ENCODE measurements at places on chromosomes 6 and 20.

GRCh38 chr6:10201606-10202510, 213.0 kb downstream of the TFAP2A start:
- no peak for DNase-seq

- DNase-seq: no peak
These were observed 59.5 kb upstream of the ARMH2 start for GRCh38 chr6:24858177-24858653.

GRCh38 chr20:14632906-14633305, 295.5 kb upstream of the FLRT3 start:
- DNase-seq: no peak

DNA sequence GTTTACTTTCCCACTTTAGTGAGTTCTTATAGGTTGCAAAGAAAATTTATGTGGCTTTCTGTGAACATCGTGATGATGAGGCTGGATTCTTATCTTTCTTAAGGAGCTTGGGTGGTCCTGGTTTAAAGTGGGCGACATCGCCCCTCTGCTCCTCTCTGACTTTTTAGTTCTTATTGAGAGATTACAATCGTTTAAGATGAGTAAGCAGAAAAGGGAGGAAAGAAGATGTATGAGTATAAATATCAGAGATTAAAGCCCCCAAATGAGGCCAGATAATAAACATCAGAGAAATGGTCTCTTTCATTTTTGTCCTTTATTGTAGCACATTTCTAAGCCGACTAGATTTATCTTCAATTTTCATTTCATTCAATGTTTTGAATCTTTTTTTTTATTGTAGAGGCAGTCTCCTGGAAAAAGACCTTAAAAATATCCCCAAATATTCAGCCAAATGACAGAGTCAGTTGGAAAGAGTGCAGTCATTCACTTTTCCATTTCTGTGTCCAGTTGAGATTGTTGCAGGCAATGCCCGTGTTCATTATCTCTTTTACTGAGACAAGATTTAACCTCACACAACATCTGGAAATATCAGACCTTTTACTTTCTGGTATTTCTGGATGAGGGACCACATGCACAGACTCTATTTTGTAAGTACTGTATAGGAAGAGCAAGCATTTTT, 62.0 kb upstream of the PDE7B start:
- DNase-seq: no peak

GRCh38 chr6:108652375-108652774, 91.7 kb downstream of the FOXO3 start:
- no peak for DNase-seq

- no peak for DNase-seq
These were observed 103.2 kb downstream of the FBXO5 start for GRCh38 chr6:152879681-152880080.

DNA sequence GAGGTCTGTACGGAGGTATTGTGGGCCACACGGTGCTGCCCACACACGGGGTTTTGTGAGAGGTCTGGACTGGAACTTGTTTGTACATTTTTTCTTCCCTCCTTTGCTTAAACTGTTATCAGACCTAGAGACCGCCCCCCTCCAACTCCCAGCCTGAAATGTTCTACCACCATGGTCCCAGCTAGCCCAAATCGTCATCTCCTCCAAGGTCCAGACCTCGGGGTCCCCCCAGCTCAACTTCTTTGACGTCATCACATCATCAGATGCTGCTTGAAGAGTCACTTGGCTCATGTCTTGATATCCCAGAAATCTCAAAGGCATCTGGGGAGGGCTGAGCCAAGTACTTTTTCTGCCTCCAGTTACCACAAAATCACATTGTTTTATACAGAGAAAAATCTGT, 2.8 kb upstream of the CCDC170 start:
- no peak for DNase-seq

DNA sequence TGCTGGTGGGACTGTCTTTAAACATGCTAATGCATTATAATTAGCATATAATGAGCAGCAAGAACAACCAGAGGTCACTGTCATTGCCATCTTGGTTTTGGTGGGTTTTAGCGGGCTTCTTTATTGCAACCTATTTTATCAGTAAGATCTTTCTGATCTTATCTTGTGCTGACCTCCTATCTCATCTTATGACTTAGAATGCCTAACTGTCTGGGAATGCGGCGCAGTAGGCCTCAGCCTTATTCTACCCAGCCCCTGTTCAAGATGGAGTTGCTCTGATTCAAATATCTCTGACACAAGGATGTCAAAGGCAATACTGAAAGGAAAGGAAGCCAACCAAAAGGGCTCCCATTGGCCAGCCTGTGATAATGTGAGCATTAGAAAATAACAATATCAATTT, 29.8 kb upstream of the SEC63 start:
- no peak for DNase-seq

DNA sequence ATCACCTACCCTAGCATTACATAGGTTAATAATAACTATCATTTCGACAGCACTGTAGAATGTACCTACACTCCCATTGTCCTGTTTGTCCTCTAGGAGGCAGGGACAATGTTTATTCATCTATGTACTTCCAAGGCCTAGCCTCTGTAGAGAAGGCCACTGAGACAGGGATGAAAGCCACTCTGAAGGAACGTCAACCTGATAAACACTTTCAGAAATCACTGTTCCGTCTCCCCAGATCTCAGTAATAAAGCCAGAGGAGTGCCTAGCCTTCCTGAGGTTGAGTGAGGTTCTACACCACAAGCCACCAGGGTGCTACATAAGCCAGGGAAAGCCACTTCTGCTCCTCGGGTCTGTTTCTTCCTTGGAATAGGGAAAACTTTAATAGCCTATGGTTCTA, 44.8 kb downstream of the POPDC3 start:
- DNase-seq: peak; percentile 15

DNA sequence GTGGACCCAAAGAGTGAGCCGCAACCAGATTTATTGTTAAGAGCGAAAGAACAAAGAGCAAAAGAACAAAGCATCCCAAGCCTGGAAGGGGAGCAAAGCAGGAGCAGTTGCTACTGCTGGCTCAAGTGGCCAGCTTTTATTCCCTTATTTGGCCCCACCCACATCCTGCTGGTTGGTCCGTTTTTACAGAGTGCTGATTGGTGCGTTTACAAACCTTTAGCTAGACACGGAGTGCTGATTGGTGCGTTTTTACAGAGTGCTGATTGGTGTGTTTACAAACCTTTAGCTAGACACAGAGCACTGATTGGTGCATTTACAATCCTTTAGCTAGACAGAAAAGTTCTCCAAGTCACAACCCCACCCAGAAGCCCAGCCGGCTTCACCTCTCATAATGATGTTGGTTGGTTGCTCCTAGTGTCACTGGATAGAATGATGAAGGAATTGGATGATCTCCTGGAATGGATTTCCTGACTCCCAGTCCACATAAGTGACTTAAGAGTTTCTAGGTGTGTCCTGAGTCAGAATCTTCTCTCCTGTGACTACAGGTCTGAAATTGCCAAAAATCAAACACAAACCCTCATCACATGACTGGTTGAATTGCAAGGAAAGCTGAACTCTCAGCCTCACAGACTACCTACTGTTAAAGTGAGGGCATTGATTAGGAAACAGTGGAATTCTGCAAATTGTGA, 52.1 kb upstream of the CAP2 start:
- no peak for DNase-seq

DNA sequence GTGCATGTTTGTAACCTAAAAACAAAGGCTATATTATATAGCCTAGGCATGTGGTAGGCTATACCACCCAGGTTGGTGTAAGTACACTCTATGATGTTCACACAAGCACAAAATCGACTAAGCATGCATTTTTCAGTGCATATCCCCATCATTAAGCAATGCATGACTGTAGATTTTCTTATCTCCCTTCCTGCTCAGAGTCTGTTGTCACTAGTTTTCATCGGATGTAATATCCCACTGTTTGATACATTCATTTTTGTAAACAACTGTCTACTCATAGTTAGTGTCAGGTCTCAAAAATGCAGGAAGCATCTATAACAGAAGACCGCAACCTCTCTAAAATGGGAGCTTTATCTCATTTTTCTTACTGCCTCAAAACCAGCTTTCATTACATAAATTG, 70.7 kb downstream of the GFRAL start:
- DNase-seq: no peak

GRCh38 chr6:90631046-90631445, 44.2 kb upstream of the MAP3K7 start:
- no peak for DNase-seq

GRCh38 chr20:48875914-48876240, 45.6 kb upstream of the ARFGEF2 start:
- DNase-seq: peak; percentile 100

DNA sequence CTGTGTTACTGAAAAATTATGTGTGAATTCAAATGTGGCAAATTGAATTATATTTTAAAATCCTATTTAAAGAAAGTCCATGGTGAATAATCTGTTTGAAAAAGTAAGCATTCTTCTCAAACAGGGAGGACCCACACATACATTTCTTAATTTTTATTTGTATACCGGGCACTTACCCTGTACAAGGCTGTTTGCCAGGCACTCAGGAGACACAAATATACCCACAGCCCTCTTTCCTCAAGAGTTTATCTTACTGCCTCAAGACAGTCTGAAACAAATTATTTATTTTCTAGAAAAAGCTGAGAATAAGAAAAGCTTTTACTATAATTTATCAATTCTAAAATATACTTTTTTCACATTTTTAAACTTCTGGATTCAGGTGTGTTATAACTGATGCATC, 114.4 kb downstream of the TASP1 start:
- DNase-seq: no peak

DNA sequence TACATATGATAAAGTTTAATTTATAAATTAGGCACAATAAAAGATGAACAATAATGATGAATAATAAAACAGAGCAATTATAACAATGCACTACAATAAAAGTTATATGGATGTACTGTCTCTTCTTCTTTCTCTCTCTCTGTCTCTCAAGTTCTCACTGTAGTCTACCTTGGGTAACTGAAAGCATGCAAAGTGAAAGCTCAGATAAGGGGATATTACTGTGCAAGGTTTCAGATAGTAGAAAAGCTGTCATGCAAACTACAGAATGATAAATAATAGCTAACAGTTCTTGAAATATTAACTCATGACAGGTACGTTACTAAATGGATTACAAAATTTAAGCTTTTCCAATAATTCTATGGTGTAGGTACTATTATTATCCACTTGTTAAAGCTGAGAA, 311.9 kb upstream of the PRDM1 start:
- no peak for DNase-seq

- peak; percentile 21 for DNase-seq
These were observed 568 bp downstream of the CCDC170 start for GRCh38 chr6:151494235-151494935.

DNA sequence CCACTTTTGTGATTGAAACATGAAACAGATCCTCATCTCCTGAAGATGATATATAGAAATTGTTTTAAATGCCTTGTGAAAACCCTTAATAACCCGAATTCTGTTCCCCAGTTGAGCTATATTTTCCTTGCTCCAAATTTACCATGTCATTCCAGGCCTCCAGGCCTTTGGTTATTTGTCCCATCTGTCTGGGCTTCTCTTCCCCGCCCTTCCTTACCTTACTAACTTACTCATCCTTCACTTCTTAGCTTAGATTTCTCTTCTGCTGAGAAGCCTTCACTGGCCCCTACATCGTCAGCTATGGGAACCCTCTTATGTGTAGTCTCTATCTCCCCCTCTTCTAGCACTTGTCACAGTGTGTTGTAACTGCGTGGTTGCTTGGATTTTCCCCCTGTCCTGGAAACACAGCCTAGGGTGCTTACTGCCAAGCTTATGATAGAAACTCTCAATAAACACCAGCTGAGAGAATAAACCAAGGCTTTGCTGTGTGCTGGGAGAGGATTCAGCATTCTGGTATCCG, 68.6 kb downstream of the SGK1 start:
- DNase-seq: no peak

GRCh38 chr6:72175916-72176315, 289.6 kb downstream of the RIMS1 start:
- no peak for DNase-seq

- DNase-seq: no peak
These were observed 140.4 kb upstream of the CITED2 start for GRCh38 chr6:139514819-139515218.

- DNase-seq: no peak
These were observed 78.6 kb downstream of the TPBG start for GRCh38 chr6:82442061-82442719.
